Articular chondrocyte of knee joint (primary cell): ENCODE measurements at places on chromosomes 6 and 20. TPM values are rescaled to one million over a fixed set of nuclear protein-coding genes. Genes with fewer than 3 reads are reported as not detected.

CDC40 gene
- 25.1 and 29.9 TPM in 2 replicates for total RNA-seq

CLIC1 gene
- 597 and 600 TPM in 2 replicates for total RNA-seq

ADAM33 gene
- total RNA-seq: 2.2 and 3.8 TPM in 2 replicates

ARMH2 gene
- total RNA-seq: not detected in 2 replicates

TSBP1 gene
- total RNA-seq: not detected in 2 replicates

ITPR3 gene
- 68.0 and 88.5 TPM in 2 replicates for total RNA-seq
